Activated naive CD8-positive, alpha-beta T cell treated with anti-CD3 and anti-CD28 coated beads for 36 hours (primary cell): ENCODE measurements at places on chromosomes 7 and 10. TPM values are rescaled to one million over a fixed set of nuclear protein-coding genes. Genes with fewer than 3 reads are reported as not detected.

The TMEM236 gene
- total RNA-seq: 0.04 TPM

The RAB19 gene
- 7.6 TPM for total RNA-seq

DNA sequence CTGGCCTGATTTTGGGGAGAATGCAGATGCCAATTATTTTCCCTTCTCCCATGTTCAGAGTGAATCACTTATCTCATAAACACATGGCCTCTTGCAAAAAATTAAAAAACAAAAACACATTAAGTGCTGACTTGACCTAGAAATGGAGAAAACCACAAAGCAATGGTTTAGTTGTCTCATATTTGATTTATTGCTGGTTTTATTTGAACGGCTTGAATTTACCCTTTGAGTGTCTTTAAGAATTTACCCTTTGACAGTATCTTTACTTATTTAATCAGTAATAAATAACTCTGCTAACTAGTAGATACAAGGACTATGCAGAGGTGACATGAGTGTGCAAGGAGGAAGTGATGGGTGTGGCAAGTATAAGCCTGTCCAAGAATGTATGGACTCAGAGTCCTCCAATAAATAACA is 68.1 kb upstream of the GSDME start:
- no peak for DNase-seq

DNA sequence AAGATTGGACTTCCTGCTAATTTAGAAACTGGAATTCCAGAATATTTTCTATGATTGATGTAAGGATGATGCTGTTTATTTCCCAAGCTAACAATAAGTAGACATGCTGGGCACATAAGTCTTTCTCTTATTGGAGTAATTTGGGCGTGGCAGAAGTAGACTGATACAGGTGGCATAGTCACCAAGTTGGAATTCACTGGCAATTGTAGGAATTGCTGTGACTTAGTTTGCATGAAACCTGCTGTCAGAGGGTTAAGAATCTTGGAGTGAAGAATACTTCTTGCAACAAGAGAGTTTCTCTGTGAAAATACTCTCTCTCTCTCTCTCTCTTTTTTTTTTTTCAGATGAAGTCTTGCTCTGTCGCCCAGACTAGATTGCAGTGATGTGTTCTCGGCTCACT is 569.7 kb downstream of the REEP3 start:
- no peak for DNase-seq

The BMPR1A gene
- total RNA-seq: 7.5 TPM

The FGFR2 gene
- not detected for total RNA-seq

DNA sequence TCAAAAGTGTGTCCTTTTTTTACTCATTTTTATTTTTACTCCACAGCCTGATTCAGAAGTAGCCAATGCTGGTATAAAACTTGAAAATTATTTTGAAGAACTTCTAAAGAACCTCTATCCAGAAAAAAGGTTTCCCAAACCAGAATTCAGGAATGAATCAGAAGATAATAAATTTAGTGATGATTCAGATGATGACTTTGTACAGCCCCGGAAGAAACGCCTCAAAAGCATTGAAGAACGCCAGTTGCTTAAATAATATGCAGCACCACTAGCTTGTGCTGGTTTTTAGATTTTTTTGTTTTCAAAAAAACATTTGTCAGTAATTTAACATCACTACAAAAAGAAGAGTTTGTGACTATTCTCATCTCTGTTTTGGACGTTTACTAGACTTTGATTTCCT is 116.5 kb downstream of the SVOPL start:
- no peak for DNase-seq

DNA sequence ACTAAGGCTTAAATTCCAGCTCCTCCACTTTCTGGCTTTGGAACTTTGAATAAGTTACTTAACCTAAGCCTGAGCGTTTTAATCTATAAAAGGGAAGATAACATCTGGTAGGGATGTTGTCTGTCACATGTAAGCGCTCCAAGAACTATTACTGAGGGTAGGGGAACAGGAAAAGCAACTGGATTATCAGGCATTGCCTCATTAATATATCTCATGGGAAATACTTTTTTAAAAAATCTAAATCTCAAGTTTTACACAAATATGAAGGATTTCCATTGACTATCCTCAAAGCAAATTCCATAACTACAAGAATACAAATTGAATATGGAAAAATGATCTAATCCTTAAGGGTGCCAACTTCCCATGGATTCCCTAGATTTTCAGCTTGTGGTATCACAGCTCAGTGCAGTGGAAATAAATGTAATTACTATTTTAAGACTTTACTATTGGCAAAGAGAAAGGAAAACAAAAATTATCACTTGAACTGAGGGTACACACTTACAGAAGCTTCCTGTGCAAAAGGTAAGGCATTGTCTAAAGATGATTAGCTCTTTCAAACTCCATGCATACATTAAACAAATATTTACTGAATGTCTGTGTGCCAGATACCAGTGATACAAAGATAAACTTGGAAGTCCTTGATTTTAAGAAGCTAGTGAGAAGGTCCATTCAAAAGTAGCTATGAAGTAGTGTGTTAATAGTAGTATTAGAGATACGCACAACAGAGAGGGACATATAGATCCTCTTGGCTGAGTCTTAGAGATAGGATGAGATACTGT is 38.4 kb downstream of the NT5C2 start:
- DNase-seq: no peak

- DNase-seq: no peak
Observed at GRCh38 chr7:2644562-2645273, 12.9 kb downstream of the TTYH3 start.

GRCh38 chr7:2706685-2707126 is 18.7 kb downstream of the AMZ1 start:
- DNase-seq: no peak

The OR6V1 gene
- total RNA-seq: not detected

- no peak for DNase-seq
Observed at GRCh38 chr7:88347090-88347489, 40.4 kb upstream of the STEAP4 start.

The FXYD4 gene
- not detected for total RNA-seq

- DNase-seq: no peak
Observed at GRCh38 chr7:294440-295154, 4.6 kb downstream of the FOXL3 start.

DNA sequence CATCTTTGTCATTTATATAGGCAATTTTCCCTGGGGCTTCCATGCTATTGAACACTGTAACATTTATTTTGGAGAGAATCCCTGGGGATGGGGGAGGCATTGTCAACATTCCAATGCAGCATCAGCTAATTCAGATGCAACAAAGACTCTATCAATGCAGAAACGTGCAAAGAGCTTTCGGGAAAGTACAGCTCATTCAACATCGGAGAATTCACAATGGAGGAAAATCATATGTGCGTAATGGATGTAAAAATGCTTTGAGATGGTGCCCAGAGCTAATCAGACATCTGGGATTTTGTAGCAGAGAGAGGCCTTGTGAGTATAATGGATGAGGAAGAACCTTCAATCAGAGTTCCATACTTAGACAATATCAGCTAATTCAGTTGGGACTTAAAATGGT is 28.3 kb upstream of the FIS1 start:
- no peak for DNase-seq

GRCh38 chr7:50210706-50211115 is 93.8 kb upstream of the IKZF1 start:
- no peak for DNase-seq
